ENCODE measurements at places on chromosomes 7 and 10. TPM values are rescaled to one million over a fixed set of nuclear protein-coding genes. Genes with fewer than 3 reads are reported as not detected.
A peak's percentile ranks its signal among the peaks of the same experiment; 100 is the strongest.

- DNase-seq = no peak
Measured at GRCh38 chr7:6128205-6128604, 97.0 kb downstream of the ANKRD61 start.

DNA sequence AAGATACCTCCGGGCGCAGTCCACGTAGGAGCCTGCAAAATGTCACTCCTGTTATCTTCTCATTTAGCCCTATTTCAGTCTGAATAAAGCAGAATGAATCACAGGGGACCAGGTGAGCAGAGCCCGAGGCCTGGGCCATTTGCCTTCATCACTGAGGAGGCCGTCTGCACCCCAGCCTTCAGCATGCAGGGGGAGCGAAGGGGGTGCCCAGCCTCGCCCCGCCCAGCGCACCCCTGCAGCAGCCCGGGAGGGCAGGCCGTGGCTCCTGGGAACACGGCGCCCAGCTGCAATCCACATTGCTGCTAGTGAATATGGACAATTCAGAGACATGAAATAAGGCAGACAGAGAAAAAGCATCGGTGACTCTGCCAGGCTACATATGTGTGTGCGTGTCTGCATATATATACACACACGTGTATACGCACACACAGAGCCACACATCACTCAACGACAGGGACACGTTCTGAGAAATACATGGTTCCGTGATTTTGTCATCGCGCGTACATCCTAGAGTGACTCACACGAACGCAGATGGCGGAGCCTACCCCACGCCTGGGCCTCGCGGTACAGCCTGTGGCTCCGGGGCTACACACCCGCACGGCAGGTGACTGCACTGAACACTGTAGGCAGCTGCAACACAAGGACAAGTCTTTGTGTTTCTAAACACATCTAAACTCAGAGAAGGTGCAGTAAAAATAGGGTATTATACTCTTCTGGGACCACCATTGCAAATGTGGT lies 15.2 kb upstream of the ELFN1 start:
- peak; percentile 35 for DNase-seq

SYT15B gene
- 0.62 TPM for total RNA-seq

SFTPA1 gene
- total RNA-seq = 0.24 TPM

DNA sequence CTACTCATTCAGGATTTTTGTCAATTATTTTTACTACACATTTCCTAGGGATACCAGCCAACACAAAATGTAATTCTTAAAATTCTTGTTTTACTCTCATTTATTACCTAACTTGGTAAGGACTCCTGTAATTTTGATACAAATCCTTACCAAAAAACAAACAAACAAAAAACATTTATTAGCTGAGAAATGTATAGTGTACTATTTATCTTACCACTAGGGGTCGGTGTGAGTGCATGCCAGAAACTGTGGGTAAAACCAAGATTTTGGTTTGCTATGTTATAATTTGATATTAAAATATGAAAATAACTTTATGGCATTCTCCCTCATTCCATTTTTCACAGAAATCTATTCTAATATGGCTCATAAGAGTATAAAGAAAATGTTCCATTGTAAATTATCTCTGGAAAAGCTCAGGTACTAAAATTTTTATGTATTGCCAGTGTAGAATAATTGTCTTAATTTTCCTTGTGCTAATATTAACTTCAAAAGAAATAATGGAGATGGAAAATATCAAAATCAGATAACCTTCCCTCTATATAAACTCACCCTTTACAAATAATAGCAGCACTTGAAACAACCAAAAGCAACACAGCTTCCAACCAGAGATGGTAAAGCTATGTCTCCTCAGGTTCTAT lies 290.8 kb upstream of the PCDH15 start:
- no peak for DNase-seq

- no peak for DNase-seq
Measured at GRCh38 chr10:43980715-43981114, 332.0 kb upstream of the ZNF32 start.

SFTPD gene
- total RNA-seq = 0.43 TPM

GRCh38 chr10:106997721-106998120 lies 166.8 kb downstream of the SORCS1 start:
- DNase-seq = no peak

GOLGA7B gene
- total RNA-seq = 0.08 TPM

MYO1G gene
- total RNA-seq = 1.9 TPM

GRCh38 chr7:1637155-1637554 lies 32.9 kb upstream of the ELFN1 start:
- no peak for DNase-seq

ETV1 gene
- total RNA-seq = 27.9 TPM

DNA sequence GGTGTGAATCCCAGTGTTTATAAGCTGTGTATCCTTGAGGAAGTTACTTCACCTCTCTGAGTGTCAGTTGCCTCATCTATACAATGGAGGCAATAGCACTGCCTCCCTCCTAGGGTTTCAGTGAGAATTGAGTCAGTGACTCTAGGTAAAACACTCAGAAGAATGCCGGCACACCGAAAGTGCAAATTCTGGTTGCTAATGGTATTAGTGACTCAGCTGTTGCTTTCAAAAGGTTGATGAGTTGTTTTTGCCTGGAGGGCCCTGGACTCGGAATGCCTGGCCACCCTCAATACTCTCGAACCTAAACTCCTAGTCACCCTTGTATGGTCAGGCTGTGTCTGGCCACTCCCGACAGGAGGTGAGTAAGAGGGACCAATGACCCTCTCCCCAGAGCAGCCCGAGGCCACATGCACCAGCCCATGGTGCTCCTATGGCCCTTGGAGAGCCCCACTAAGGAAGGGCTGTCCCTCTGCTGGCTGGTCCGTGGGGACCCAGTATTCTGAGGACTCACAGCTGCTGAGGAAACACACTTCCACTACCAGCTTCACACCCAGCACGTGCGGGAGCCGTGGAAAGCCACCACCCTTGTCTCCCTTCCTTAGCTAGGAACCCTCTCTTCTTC lies 60.2 kb downstream of the CALML3 start:
- DNase-seq = no peak

- no peak for DNase-seq
Measured at GRCh38 chr7:20172736-20173334, 44.3 kb downstream of the MACC1 start.

C10orf105 gene
- total RNA-seq = 0.05 TPM

FAM13C gene
- total RNA-seq = 7.8 TPM

DNA sequence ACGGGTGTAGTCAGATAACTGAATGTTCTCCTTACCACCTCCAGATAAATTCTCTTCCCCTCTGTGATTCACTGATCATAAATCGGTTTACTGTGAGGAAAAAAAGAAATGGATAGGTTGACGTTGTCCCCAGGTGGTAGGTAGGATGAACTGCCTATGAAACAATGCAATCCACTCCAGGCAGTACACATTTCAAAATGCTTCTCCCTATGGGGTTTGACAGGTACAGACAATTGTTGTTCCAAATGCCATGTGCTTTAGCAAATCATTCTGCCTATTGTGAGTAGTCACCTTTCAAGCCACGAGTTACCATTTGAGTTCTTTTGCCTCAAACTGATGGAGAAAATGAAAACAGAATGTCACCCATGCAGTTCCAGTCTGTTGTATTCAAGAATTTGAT lies 21.8 kb downstream of the VIM start:
- DNase-seq = no peak

PRTFDC1 gene
- total RNA-seq = 7.1 TPM

DNA sequence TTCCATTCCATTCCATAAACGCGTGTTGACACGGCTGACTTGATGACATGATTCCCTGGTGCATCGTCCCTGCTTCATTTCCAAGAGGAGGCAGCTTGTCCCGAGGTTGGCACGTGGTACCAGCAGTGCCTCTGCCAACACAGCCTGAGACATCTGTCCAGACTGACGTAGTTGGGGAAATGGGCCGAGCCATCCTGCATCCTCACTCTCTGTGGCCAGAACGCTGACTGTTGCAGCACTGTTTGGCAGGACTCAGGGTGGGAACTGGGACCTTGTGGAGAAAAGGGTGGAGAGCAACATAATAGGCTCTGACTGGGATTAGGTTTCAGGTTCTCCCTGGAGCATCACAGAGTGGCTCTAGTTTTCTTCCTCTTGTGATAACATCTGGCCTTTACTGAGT lies 118.6 kb upstream of the BTBD16 start:
- DNase-seq = peak; percentile 91

VSTM4 gene
- total RNA-seq = 21.8 TPM

DNA sequence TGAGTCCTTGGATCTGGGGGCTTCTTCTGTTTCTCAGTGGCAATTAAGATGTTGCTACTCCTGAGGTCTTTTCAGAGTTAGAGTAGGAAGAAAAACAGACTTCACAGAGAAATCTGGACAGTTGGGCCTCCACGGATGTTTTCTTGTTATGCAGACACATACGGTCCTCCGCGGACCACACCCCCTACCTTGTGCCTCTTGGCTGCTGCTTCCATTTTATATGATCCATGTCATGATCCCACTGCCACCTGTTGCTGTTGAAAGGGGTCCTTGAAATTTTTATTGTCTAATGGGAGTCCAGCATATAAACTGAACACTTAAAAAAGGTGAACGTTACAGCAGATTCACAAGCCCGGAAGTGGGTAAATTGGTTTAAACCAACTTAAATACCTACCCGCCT lies 8.3 kb downstream of the CELF2 start:
- DNase-seq = no peak

DRGX gene
- not detected for total RNA-seq

CRYGN gene
- not detected for total RNA-seq

- DNase-seq = no peak
Measured at GRCh38 chr10:78407966-78408365, 374.3 kb downstream of the RPS24 start.

- no peak for DNase-seq
Measured at GRCh38 chr10:131261890-131262475, 49.5 kb downstream of the TCERG1L start.

ICA1 gene
- total RNA-seq = 44.3 TPM

DNA sequence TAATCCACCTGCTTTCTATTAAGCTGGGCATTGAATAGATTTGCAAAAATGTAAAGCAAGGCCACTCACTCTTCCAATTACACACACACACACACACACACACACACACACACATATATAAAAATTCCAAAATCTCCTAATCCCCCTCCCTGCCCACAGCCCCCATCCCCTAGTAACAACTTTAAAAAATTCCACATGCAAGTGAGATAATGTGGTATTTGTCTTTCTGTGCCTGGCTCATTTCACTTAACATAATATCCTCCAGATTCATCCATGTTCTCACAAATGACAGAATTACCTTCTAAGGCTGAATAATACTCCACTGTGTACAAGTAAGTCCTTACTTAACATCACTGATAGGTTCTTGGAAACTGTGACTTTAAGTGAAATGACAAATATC lies 24.2 kb downstream of the SH2D4B start:
- DNase-seq = no peak

DNA sequence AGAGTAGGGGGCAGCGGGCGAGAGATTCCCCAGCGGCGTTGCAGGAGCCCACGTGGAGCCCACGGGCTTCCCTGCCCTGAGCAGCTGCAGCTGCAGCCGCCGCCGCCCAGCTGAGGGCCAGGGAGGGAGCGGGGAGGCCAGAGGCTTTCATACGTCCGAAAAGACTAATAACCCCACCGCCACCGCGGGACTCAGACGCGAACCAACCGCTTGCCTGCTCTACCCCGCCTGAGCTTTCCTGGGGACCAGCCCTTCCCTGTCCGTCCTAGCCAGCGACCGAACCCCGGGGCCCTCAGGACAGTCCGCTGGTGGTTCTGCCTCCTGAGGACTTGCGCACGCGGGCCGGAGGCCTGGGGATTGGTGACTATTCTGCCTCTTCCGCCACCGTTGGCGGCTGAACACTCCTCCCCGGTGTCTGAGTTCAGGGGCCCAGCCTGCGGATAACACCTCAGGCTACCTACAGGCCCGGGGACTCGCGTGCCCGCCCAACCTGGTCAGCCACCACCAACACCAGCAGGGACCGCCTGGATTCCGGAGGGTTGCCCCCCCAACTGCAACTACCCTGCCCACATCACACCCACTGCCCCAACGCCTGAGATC lies 18.4 kb downstream of the IFT22 start:
- no peak for DNase-seq

ASNS gene
- 6.7 TPM for total RNA-seq

- DNase-seq = no peak
Measured at GRCh38 chr10:34175121-34175520, 640.0 kb downstream of the PARD3 start.

APBB1IP gene
- total RNA-seq = 4.8 TPM

- DNase-seq = no peak
Measured at GRCh38 chr10:36489181-36489580, 636.2 kb upstream of the ANKRD30A start.

- no peak for DNase-seq
Measured at GRCh38 chr7:128094686-128095085, 63.4 kb upstream of the LRRC4 start.

- no peak for DNase-seq
Measured at GRCh38 chr10:32446536-32447406, 831 bp downstream of the CCDC7 start.

COX15 gene
- total RNA-seq = 30.1 TPM

GRCh38 chr7:37815671-37816371 lies 32.6 kb upstream of the NME8 start:
- no peak for DNase-seq

DENND2A gene
- 15.0 TPM for total RNA-seq

MSMB gene
- total RNA-seq = not detected

DNA sequence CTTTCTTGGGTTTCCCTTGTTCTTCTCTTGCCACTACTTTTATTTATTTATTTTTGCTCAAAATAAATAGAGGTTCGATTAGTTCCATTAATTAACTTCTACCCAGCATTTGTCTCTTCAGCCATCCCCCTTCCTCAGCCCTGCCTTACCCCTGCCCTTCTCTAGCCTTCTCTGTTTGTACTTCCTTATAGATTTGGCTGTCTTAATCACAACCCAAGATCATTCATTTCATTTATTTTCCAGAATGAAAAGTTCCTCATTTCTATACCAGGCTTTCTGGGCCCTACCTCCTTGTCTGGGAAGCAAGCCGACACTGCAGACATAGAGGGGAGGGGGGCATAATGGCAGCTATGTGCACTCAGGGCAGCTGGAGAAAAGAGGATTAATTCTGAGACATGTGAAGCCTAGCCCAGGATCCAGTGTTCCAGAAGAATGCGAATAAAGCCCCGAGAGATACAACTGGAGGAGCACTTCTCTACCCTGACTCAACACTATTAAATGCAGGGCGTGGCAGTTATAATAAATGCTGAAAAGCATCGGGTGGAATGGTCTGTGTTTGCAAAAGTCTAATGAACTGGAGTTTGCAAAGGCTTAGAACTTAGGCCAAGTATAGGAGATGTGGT lies 6.4 kb upstream of the PDCD4 start:
- no peak for DNase-seq

- no peak for DNase-seq
Measured at GRCh38 chr7:8175929-8176369, 86.0 kb downstream of the ICA1 start.

MGAM2 gene
- total RNA-seq = 0.11 TPM

Measured in Right ventricle myocardium inferior (tissue), 1 donor.